ENCODE measurements at places on chromosomes 12 and 14.
A peak's percentile ranks its signal among the peaks of the same experiment; 100 is the strongest.

DNA sequence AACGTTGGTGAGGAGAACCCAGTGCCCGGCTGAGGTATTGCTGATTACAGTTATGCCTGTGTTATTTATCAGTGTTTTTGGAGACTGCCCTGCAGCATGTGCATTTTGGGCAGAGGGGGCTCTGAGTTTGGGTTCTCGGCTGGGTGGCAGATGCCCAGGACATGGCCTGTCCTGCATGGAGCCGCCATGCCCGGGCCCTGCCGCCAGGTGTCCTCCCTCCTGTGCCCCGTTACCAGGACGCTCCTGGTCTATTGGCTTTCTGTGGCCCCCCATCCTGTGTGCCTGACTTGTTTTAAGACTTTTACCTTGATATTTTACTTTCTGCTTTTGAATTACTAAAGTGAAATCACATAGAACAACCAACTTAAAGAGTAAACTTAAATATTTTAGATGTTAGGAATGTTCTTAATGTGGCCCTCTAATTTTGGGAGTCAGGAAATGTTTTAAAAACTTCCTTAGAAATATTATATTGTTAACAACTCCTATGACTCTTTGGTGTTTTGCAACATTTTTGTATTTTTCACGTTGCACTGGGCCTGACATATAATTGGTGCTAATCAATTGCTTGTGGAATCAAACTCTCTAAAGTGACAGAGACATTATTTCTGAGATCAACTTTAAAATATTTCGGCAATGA lies 51.8 kb downstream of the PRIMA1 start:
- DNase-seq, result no peak

DNA sequence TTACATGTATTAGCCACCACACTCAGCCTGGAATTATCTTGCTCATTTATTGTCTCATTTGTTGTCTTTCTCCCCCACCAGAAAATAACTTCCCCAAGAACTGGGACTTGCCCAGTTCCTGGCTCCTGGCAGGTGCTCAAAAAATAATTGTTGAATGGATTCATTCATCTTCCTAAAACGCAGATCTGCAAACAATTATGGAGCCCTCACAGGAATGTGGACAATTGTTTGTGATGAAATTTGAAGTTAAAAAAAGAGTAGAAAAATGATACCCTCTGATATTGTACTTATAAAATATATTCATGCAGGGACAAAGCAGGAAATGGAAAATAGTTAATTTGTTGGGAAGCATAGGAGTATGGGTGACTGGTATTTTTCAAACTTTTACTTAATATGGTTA lies 60.7 kb upstream of the MAP1LC3B2 start:
- no peak for DNase-seq

DNA sequence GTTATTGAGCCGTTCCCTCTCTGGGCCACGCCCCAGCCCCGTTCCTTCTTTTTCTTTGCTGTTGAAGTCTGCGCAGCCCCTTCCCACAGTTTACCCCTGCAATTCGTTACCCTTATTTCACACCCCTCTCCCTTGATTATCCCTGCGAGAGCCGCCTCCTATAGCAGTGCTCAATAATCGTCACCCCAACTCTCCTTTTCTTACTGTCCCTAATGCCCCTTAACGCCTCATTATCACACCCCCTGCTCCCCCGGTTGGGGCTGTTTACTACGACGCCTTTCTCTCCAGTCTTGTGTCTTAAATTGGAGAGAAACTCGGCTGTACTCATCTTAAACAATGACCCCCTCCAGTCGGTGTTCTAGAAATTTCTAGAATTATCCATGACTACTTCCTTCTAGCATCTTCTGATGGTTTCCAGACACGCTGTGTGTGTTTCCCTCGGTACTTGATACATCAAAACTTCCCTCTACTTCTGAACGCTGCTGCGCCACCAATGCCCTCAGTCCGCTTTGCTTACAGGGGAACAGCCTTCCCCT lies 713 bp upstream of the FBXL14 start:
- no peak for DNase-seq

DNA sequence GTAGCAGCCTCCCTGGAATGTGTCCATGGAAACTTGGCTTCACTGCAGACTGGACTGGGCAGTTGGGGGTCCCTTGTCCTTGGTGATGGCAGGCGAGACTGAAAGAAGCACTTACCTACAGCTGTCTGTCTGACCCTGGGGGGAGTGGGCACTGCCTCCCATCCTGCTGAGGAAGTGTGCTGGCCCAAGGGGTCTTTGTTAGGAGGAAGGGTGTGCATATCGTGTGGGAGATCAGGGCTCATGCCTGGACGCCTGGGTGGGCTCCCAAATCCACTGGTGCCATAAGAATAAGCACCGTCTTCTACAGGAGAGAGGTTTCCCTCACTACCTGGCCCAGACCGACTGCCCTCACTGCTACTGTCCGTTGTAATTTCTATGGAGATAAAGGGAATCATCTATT lies 81.4 kb downstream of the PIWIL1 start:
- DNase-seq, result no peak

- no peak for DNase-seq
These were observed 2.3 kb upstream of the GPX2 start for GRCh38 chr14:64944861-64945260.

DNA sequence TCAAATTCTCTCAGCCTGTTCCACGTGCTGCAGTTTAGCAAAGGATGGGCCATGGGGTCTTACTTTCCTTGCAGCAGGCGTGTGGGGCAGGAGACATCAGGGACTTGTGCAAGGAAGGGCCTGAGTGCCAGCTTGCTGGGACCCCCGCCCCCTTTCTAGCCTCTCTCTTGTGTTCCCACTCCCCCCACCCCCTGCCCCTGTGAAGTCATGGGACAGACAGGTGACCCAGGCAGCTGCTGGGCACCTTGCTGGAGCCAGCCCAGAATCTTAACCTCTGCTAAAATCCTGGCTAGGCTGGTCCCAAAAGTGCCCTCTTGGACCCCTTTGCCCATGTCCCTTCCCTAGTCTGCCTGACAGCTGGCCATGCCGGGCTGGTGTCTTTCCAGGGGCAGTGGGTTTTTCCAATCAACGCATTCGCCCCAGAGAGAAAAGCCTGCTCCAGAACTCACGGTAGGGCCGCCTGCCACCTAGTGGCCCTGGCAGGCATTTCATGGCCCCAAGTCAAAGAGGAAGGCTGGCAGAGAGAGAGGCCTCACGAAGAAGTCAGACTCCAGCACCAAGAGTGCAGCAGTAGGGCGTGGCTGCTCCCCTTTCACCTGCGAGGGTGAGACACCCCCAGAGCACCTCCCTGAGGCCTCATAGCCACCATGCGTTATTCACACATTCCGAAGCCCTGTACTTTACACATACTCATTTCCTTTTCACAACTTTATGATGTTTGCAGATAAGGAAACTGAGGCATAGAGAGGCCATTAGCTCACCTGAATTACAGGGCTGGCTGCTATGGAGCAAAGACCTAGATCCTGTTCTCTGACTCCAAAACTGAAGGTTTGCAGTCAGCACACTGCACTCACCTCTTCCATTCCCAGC lies 67.4 kb downstream of the LGMN start:
- DNase-seq, result peak; percentile 47

All from T follicular helper cell (primary cell).